ENCODE measurements at places on chromosomes 12 and 14. TPM values are rescaled to one million over a fixed set of nuclear protein-coding genes. Genes with fewer than 3 reads are reported as not detected.

Gene DDX55
- total RNA-seq, result 28.9 TPM

Gene SLC10A1
- not detected for total RNA-seq

Gene CLEC2A
- not detected for total RNA-seq

Gene CEBPE
- not detected for total RNA-seq

Gene BMP4
- total RNA-seq, result 3.3 TPM

Gene RAPGEF3
- total RNA-seq, result 0.72 TPM

Gene OTOGL
- total RNA-seq, result not detected

Gene FOXA1
- total RNA-seq, result 10.6 TPM

Gene BRF1
- 28.9 TPM for total RNA-seq

Gene TAS2R42
- not detected for total RNA-seq

Gene C12orf76
- 5.8 TPM for total RNA-seq

Gene KRT83
- total RNA-seq, result 2.5 TPM

Data from A549 treated with RU486 at 1 μM for 4 hours (cell line).